ENCODE measurements at places on chromosomes 4 and X.

GRCh38 chrX:37684426-37684825 is 1.2 kb upstream of the XK start:
- DNase-seq, result no peak

DNA sequence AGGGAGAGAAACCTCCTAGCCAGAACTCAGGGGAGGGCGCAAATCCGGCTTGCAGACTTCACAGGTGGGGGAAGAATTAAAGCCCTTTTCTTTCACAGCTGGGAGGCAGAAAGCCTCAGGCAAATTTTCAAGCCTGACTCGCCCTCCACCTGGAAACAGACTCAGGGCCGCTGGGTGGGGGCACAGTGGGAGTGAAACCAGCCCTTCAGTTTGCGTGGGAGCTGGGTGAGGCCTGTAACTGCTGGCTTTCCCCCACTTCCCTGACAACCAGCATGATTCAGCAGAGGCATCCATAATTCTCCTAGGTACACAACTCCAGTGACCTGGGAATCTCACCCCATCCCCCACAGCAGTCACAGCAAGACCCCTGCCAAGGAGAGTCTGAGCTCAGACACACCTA is 206.9 kb upstream of the INTU start:
- no peak for DNase-seq

DNA sequence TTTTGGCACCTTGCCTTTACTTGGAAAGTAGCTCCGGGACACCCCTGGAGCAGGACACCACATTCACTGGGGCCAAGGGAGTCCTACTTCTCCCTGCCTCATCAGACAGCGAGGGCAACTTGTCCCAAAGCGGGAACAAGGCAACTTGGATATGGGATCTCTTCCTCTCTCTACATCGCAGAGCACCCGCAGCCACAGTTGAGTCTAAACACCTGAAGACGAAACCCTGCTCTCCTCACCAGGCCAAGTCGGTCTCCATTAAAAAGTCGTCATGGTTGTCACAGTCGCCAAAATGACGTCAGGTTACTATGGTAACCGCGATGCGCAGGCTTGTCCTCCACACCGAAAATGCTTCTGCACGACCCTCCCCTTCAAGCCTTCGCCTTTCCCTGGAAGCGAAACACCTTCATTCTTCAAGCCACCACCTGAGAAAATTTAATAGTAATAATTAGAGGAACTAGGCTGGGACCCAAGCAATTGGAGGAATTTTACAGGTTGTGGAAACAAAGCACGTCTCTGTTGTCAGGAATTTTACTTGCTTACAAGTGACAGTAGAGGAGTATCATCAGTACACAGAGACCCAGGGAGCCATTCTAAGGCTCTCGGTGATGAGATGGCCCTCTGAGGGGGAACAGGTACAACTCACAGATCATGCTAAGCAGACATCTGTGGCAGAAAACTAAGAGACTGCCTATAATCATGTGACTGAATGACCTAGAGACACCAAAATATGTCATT is 30.5 kb upstream of the TCEAL4 start:
- DNase-seq, result peak; percentile 76

DNA sequence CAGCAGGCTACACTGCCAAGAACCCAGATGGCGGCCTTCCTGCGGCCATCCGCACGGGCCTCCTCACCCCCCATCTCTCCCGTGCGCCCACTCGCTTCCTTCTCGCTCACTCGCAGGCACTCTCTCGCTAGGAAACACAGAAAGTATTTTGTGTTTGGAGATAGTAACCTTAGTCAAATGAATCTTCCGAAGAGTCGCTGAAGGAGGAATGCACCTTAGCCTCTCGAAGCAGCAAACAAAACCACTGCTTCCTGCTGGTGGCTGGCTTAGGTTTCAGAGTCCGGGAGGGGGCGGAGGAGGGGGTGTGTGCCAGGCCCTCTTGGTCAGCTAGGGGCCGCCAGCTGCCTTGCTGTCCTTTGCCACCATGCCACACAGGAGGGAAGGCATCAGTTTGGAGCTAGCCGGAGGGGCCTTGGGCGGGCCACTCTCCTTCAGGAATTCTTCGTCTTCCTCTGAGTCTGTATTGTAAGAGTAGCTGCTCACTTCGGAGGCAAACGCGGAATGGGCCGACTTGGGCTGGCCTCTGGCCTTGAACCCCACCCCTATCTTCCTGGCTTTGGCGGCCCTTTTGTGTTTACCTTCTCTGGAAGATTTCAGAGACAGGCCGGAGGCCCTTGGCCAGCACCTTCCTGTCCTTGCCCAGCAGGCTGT is 73.2 kb upstream of the UCP1 start:
- DNase-seq, result no peak

- DNase-seq, result no peak
Observed at GRCh38 chr4:109365939-109366338, 63.5 kb upstream of the COL25A1 start.

GRCh38 chrX:14529290-14529989 is at the start of gene GLRA2:
TSS of gene GLRA2 (plus strand) at chrX:14529536. CDS start at chrX:14530058, 522 bp downstream.
- DNase-seq, result peak; percentile 15

DNA sequence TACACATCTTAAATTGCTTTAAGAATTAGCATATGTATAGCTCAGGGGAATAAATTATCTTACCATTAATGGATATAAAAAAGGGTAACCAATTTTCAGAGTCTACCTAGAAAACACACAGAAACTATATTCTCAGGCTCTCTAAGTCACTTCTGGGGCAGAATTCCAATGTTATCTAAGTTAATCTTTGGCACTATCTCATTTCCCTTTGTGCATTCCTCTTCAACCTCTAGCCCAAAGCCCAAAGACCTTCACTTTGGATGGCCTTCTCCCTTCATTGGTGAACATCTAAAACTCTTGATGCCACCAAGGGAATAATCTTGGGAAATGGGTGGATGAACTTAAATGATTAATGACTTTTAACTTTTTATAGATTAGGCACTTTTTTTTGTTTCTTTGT is 108.3 kb downstream of the APBB2 start:
- no peak for DNase-seq

GRCh38 chr4:93103042-93103441 is 725.5 kb upstream of the ATOH1 start:
- no peak for DNase-seq

- no peak for DNase-seq
Observed at GRCh38 chrX:28910487-28910886, 323.2 kb downstream of the IL1RAPL1 start.

- DNase-seq, result no peak
Observed at GRCh38 chr4:69936566-69936965, 5.7 kb downstream of the CSN1S1 start.

DNA sequence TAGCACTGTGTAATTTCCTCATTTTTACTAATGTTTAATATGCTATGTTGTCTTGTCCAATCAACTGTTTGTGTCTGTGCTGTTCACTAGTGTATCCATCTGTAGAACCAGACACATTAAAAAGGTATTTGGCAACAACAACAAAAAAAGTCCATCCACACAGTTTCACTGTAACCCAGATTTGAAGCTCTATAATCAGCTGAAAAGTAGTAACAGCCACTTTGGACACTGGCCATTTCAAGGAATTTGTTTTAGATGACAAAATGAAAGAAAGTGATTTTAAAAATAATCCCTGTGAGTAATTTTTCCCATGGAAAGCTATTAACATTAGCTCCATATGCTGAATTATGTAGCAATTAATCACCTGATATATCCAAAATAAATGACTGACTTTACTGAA is 2.2 kb upstream of the FBXL5 start:
- no peak for DNase-seq

DNA sequence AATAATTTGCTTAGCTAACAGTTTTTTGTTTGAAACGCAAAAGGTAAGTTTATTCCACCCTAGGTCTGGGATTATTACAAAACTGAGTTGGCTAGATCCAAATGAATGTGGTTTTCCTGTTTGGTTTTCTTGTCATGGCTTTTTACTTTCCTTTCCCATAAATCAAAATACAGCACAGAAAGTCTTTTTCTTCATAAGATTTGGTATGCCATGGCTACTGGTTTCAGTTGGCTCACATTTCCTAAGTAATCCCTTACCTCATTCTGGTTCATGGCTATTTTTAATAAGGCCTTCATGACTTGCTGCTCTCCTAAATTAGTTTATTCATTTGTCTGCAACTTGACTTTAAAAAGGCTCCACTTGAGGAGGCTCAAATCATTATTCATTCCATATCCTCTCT is 12.9 kb upstream of the PAK3 start:
- no peak for DNase-seq

GRCh38 chr4:107997794-107998193 is 8.1 kb downstream of the HADH start:
- no peak for DNase-seq

DNA sequence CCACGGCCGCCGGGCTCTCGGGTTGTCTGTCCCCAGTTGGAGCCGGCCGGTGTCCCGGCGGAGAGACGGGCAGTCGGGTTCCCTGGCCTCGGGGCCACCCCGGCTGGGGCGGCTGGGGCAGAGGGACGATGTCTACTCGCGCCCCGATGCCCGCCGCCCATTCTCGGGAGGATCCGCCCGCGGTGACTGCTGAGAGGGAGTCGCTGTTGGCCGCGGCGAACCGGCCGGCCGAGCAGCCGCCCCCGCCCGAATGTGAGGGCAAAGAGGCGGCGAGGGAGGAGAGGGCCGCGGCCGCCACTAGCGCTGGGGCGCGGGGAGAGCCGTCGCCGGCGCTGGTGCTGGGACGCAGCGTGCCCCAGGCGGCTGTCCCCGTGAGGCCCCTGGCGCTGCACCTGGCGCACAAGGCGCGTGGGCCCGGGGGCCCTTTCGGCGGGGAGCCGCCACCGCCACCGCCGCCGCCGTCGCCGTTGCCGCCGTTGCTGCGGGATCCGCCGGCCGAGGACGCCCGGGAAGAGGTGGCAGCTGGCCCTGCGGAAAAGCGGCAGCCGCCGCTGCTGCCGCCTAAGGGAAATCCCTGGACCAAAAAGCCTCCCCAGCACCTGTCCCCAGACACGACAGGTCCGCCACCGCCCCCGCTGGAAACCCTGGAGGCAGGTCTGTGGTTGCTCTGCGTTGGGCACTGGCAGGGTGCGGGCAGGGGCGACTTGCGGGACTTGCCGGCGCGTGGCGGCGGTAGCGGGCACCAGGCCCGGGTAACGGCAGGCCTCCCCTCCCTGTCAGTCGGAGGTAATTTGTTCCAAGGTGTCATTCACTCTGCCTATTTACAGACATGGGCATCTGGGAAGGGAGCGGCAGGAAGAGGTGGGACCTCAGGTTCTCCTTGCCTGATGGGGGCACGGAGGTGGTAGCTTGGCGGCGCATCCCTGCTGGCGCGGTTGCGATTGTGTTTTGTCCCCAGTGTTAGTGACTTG is 739 bp downstream of the LARP1B start:
- DNase-seq, result peak; percentile 33

- DNase-seq, result no peak
Observed at GRCh38 chr4:158208963-158209640, 1.2 kb upstream of the TMEM144 start.

DNA sequence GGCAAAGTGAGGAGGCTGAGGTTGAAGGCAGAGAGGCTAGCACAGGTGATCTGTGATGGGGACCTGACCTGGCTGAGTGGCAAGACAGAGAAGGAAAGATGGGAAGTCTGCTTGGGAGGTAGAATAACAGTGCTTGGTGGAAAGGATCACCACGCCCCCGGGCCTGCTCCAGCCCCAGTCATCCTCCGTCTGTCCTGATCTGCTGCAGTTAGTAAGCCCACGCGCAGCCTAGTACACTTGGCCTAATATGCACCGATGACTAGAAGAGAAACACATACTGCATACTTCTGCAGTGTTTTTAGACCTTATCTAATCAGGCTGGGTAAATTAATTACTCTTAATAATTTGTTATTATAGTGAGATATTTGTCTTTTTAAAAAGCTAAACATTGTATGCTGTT is 103.7 kb upstream of the KLF3 start:
- no peak for DNase-seq

DNA sequence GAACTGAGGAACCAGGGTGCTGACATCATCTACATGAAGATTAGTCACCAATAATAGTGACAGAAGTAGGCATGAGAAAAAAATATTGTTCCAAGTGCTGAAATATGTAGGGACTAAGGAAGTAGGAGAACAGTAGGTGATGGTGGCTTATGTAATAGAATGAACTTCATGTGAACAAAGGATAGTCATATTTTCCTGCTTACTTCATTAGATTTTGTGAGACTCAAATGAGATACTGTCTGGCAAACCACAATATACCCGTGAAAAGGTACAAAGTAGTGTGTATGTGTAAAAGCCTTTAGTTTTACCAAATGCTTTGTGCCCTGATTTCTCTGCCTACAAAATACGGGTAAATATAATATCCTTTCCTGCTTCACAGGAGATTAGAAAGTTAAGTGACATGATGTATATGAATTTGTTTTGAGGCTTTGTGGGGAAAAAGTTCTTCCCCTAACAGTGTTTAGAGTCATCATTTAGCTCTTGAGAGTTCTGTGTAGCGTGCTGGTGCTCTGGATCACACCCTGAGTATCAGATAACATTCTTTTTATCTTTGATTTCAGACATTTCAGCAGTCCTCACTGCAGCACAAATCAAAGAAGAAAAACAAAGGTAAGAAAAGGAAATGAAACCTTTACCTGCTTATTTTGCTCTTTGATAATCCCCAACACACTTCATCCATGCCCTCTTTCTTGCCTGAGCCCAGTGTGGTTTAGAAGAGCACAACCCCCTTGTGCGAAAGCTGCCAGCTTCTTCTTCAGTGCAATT is 67.9 kb downstream of the KLHL34 start:
- DNase-seq, result no peak

- no peak for DNase-seq
Observed at GRCh38 chr4:8648816-8649630, 56.5 kb downstream of the CPZ start.

- no peak for DNase-seq
Observed at GRCh38 chrX:42021058-42021457, 97.7 kb upstream of the CASK start.

DNA sequence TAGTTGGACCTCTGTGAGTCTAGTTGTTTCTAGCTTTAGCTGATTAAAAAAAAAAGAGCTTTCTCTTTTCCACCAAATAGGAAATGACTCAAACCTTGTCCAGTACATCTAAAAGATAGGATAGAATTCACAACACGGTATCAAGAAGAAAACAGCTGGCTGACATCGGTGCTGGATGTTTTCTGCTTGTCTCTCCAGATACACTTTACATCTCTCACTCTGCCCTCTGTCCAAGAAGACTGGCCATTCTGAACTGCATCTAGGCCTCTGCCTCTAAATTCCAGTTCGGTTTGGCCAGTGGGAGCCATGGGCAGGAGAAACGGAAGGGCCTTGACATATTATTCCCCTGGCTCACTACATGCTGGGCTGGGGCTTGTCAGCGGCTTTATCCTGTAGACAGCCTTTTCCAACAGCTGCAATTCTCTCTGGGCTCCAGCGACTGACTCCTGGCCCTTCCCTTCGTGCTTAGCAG is 57.3 kb upstream of the SHISA3 start:
- no peak for DNase-seq

- no peak for DNase-seq
Observed at GRCh38 chr4:38109896-38110295, 149.7 kb downstream of the PTTG2 start.
